ENCODE measurements at places on chromosomes 4 and X. TPM values are rescaled to one million over a fixed set of nuclear protein-coding genes. Genes with fewer than 3 reads are reported as not detected.

The LRIT3 gene
- total RNA-seq: not detected

The CASP3 gene
- 27.4 TPM for total RNA-seq

GRCh38 chrX:55056820-55057674, 17.8 kb upstream of the PAGE2B start:
- H3K4me1 ChIP-seq: peaks cover 16% of the 10 kb centered on the region
- no peak for DNase-seq
- peaks cover 3% of the 10 kb centered on the region for H3K36me3 ChIP-seq

The PIGA gene
- 8.2 TPM for total RNA-seq

The SYTL4 gene
- 5.9 TPM for total RNA-seq

The KCTD8 gene
- total RNA-seq: not detected

The SH3BP2 gene
- total RNA-seq: 63.1 TPM

- no peak overlapping the region for H3K27ac ChIP-seq
- H3K4me1 ChIP-seq: peaks cover 45% of the 10 kb centered on the region
- H3K27me3 ChIP-seq: no peaks in the 10 kb centered on the region
- no peak overlapping the region for H3K4me3 ChIP-seq
- no peaks in the 10 kb centered on the region for H3K36me3 ChIP-seq
Observed at GRCh38 chr4:176276710-176277109, 7.7 kb upstream of the ASB5 start.

Data from chondrocyte (in vitro differentiated cells).